ENCODE measurements at places on chromosomes 11 and 22. TPM values are rescaled to one million over a fixed set of nuclear protein-coding genes. Genes with fewer than 3 reads are reported as not detected.
A peak's percentile ranks its signal among the peaks of the same experiment; 100 is the strongest.

- H3K27ac ChIP-seq: no peak overlapping the region
- H3K27me3 ChIP-seq: no peaks in the 10 kb centered on the region
- H3K4me1 ChIP-seq: peaks cover 7% of the 10 kb centered on the region
- no peaks in the 10 kb centered on the region for H3K36me3 ChIP-seq
These were observed 1.8 kb upstream of the RNF169 start for GRCh38 chr11:74746868-74747267.

- H3K4me1 ChIP-seq: no peaks in the 10 kb centered on the region
- H3K27ac ChIP-seq: no peak overlapping the region
- H3K4me3 ChIP-seq: no peak overlapping the region
- peaks cover 49% of the 10 kb centered on the region for H3K27me3 ChIP-seq
- no peaks in the 10 kb centered on the region for H3K36me3 ChIP-seq
- no peak for DNase-seq
These were observed 301.3 kb upstream of the TENM4 start for GRCh38 chr11:79742176-79742575.

The SOX10 gene
- total RNA-seq: 10.3 TPM

DNA sequence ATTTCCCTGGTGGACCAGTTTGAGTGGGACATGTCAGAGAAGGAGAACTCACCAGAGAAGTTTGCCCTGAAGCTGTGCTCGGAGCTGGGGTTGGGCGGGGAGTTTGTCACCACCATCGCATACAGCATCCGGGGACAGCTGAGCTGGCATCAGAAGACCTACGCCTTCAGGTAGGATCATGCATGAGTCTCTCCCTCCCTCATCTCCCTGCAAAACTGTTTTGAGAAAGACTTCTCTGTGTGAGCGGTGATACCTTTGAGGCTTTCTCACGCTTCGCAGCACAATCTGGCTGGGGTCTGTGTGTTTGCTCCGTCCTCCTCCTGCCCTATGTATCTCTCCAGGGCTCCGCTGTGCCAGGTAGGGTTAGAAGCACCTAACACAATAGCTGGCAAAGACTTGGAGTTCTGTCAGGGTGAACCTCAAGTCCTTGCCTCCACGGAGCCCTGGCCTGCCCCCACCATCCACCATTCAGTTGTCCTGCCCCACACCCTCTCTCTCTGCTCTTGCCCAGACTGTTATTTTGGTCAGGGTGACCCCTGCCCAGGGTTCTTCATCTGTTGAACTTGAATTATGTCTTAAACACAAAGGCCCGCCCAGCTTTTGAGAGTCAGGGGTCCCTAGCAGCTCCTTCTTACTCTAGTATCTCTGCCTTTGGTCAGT is 13.4 kb downstream of the DERL3 start:
- H3K27me3 ChIP-seq: no peaks in the 10 kb centered on the region
- H3K36me3 ChIP-seq: peaks cover 78% of the 10 kb centered on the region
- H3K27ac ChIP-seq: peak overlapping the region; percentile 49
- H3K4me3 ChIP-seq: no peak overlapping the region

- H3K36me3 ChIP-seq: peaks cover 69% of the 10 kb centered on the region
- DNase-seq: no peak
- no peaks in the 10 kb centered on the region for H3K27me3 ChIP-seq
- no peaks in the 10 kb centered on the region for H3K4me1 ChIP-seq
- no peak overlapping the region for H3K4me3 ChIP-seq
These were observed 47.9 kb upstream of the RAB1B start for GRCh38 chr11:66220566-66220935.

The ST14 gene
- 17.5 TPM for total RNA-seq

The TMEM25 gene
- 17.9 TPM for total RNA-seq

DNA sequence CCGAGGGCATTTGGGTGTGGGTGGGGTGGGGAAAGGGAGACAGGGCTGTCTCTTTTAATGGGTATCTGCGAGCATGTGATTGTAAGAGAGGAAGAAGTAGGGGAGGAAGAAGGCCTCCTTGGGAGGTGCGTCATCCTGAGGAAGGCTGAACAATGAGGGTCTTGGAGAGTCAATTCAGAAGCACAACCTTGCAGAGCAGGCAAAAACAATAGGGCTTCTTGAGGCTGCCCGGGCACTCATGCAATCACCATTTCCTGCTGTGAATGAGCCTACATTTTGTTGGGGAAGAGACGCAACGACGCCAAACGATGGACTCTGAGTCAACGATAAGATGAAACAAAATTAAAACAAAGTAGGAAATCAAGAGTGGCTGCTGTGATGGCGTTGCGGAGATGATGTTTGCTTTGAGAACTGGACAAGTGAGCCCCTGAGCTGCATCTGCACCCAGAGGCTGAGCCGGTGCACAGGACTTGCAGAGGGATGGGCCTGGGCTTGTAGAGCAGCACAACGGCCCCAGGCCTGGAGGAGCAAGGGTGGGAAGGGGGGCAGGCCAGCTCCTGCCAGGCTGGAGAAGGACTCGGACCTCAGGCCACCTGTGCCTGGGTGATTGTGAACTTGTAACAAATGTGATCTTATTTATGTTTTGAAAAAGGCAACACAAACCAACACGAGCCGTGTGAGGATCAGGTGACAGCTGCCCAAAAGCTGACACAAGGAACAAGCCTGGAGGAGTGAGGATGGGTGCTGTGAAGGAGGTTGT is 92.3 kb upstream of the B3GAT1 start:
- no peak overlapping the region for H3K27ac ChIP-seq
- no peaks in the 10 kb centered on the region for H3K36me3 ChIP-seq
- no peaks in the 10 kb centered on the region for H3K4me1 ChIP-seq
- peak; percentile 45 for DNase-seq
- H3K4me3 ChIP-seq: no peak overlapping the region
- no peaks in the 10 kb centered on the region for H3K27me3 ChIP-seq

GRCh38 chr11:60263402-60263801 is 17.1 kb upstream of the MS4A4A start:
- DNase-seq: no peak
- no peaks in the 10 kb centered on the region for H3K4me1 ChIP-seq
- no peaks in the 10 kb centered on the region for H3K36me3 ChIP-seq
- H3K4me3 ChIP-seq: no peak overlapping the region
- H3K27me3 ChIP-seq: no peaks in the 10 kb centered on the region

DNA sequence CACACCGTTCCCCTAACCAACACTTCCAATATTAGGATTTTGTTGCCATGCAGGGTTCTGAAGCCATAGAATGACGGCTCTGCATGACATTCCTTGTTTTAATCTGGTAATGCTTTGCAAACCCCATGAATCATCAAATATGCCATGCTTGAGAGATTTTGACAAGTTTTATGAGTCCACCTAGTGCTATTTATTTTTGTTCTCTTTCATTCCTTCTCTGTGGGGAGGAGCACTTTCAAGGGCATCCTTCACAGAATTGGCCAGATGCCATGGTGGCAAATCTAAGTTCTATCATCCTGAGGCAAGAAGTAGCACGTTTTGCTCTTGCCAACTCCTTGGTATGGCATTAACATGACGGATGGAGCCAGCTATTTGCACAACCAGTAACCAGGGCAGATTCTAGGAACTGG is 268.4 kb downstream of the FAM76B start:
- no peaks in the 10 kb centered on the region for H3K4me1 ChIP-seq
- H3K27ac ChIP-seq: no peak overlapping the region
- H3K27me3 ChIP-seq: no peaks in the 10 kb centered on the region
- no peak for DNase-seq

The GGTLC2 gene
- total RNA-seq: not detected

GRCh38 chr22:29769723-29770321 is 2.7 kb downstream of the UQCR10 start:
- H3K4me3 ChIP-seq: no peak overlapping the region
- no peak overlapping the region for H3K27ac ChIP-seq
- H3K36me3 ChIP-seq: peaks cover 16% of the 10 kb centered on the region
- H3K27me3 ChIP-seq: no peaks in the 10 kb centered on the region
- no peaks in the 10 kb centered on the region for H3K4me1 ChIP-seq

DNA sequence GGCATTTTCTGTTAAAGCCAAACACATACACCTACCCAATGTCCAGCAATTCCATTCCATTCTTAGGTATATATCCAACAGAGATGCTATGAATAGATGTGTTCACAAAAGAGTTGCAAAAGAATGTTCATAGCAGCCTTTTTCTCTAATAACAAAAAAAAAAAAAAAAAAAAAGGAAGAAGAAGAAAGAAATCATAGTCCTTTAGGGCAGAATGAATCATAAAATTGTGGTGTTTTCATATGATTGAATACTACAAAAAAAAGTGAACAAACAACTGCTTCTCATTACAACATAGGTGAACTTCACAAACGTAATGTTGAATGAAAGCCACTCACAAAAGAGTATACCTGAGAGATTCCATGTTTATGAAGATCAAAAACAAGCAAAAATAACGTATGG is 66.8 kb upstream of the GRK3 start:
- no peak overlapping the region for H3K27ac ChIP-seq
- no peak overlapping the region for H3K4me3 ChIP-seq
- no peak for DNase-seq
- no peaks in the 10 kb centered on the region for H3K27me3 ChIP-seq

The ART1 gene
- total RNA-seq: not detected

DNA sequence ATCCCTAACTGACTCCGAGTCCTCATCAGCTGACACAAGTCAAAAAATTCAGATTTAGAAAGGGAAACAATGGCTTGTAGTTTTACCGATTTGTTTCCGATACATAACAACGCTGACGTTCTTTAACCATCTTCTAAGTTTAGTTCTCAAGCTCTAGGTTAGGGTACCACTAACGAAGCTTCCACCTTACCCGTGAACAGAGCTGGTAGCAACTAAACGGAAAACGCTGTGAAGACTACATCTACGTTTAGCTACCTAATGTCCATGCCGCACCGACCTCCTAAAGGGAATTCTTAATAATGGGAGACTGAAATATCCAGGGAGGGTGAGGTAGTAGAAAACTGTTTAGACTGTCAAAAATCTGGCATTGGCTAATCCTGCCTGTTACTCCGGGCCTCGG is 1.0 kb downstream of the NUP98 start:
- peaks cover 37% of the 10 kb centered on the region for H3K36me3 ChIP-seq
- H3K27me3 ChIP-seq: no peaks in the 10 kb centered on the region
- DNase-seq: no peak
- no peak overlapping the region for H3K27ac ChIP-seq
- H3K4me1 ChIP-seq: no peaks in the 10 kb centered on the region

The SLC22A25 gene
- 0.18 TPM for total RNA-seq

Measured in endodermal cell (in vitro differentiated cells).